ENCODE measurements at places on chromosomes 11 and 22.
A peak's percentile ranks its signal among the peaks of the same experiment; 100 is the strongest.

DNA sequence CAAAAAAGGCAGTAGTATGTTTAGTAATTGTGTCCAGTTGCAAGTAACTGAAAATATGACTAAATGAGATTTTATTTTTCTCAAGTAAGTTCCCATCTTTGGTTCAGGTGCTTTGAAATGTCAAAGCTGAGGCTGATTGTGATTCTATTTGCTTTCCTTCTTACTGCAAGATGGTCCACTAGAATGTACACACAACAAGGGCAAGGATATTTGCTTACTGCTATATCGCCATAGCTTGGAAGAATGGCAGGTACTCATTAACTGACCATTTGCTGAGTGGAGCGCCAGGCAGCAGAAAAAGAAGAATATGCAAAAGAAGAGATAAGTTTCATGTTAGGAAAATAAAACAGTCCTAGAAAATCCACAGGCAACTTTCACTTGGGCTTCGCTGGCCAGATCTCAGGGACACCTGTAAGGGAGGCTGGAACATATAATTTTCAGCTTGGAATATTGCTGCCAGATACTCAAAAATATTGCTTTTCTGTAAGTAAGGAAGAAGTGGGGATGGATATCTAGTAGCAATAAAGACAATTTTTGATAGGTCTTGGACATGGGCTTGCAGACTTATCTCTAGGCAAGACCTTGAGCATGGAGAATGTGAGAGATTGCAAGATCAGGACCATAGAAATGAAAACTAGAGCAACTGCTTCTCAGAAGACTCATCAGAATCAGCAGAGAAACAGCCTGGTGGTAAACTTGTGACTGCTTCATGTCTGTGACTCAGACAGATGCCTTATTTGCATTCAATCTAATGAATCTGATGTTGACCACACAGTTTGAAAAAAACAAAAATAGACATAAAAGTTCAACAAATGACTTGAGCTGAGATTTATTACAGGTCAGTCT is 44.8 kb upstream of the OR9Q1 start:
- no peak for DNase-seq

DNA sequence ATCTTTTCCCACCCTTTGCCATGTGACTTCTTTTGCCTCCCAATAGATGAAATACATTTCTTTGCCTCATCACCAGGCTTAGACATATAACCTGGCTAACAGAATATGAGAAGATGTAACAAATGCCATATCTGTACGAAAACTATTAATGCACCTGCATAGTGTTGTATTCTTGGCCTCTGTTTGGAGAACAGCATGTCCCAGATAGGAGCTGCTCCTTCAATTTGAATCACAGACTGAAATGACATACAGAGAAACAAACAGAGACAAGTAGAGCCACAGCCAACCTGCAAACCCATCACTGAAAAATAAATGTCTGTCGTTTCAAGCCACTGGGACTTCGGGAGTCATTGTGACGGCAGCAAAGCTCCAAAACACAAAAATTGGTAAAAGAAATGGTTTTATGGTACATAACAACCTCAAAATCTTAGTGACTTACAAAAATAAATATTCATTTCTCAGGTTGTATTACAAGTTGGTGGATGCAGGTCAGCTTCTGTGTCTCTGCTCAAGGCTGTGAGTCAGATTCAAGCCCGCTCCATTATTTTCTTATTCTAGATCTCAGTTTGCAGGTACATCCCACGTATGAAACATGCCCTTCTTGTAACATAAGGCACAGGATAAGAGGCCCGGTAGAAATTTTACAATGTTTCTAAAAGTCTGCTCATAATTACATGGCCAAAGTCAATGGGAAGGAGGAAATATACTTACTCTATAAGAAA is 171.3 kb upstream of the SOX6 start:
- DNase-seq: no peak

- no peak for DNase-seq
Observed at GRCh38 chr11:65606876-65607613, 7.0 kb downstream of the MAP3K11 start.

GRCh38 chr22:36331912-36332622 is 55.7 kb downstream of the MYH9 start:
- DNase-seq: peak; percentile 71

- DNase-seq: no peak
Observed at GRCh38 chr11:57568330-57568766, 876 bp upstream of the UBE2L6 start.

GRCh38 chr11:107482234-107482633 is 24.6 kb upstream of the CWF19L2 start:
- no peak for DNase-seq

GRCh38 chr11:28584992-28585391 is 476.8 kb downstream of the METTL15 start:
- no peak for DNase-seq

DNA sequence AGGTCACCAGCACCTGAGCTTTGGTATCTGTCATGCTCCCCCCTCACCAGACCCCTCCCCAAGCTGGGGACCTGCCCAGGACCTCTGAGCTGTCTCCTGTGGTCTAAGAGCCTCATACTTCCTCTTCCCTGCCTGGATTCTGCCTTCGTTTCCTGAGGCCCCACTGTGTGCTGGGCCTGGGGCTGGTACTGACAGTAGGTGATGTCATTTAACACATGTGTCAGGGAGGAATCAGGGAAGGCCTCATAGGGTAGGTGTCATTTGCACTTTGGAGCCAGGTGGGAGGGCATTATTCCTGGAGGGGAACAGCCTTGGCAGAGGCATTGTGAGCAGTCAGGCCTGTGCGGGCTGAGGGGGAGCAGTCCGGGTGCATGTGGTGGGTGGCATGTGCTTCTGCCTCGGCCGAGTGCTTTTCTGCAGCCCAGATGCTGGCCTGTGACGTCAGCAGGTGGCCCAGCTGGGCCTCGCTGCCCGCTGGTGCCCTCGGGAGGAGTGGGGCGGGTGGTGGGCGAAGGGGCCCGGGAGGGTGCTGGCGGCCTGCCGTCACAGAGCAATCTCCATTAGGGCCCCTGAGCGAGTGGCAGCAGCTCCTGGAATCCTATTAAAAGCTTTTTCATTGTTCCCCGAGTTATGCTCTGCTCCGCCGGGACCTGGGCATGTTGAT is 9.1 kb downstream of the FLRT1 start:
- DNase-seq: peak; percentile 18

GRCh38 chr11:45026835-45027234 is 76.2 kb upstream of the TP53I11 start:
- peak; percentile 90 for DNase-seq

DNA sequence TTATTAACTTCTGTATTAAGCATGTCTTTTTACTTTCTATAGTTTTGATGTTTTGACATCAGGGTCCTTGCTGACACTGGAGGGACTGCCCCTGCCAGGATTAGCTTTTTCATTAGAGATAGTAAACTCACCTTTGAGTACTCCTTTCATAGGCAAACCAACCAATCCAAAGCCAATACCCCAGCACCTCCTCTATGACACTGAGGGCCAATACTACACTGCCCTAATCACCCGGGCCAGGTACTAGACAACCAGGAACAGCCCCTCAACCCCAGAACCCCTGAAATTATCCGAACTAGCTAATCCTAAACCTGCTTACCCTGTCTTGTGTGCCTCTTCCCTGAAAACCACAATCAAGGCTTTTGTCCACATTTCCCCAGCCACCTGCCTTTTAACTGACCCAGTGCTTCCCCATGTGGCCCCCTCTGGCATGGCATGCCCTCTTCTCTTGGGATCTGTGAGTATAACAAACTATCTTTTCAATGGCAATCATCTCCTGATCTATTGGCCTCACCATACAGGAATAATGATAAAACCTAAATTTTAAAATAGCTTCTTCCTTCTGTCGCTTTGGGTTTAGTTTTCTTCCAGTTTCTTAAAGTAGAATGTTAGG is 31.2 kb downstream of the RAB6A start:
- no peak for DNase-seq

DNA sequence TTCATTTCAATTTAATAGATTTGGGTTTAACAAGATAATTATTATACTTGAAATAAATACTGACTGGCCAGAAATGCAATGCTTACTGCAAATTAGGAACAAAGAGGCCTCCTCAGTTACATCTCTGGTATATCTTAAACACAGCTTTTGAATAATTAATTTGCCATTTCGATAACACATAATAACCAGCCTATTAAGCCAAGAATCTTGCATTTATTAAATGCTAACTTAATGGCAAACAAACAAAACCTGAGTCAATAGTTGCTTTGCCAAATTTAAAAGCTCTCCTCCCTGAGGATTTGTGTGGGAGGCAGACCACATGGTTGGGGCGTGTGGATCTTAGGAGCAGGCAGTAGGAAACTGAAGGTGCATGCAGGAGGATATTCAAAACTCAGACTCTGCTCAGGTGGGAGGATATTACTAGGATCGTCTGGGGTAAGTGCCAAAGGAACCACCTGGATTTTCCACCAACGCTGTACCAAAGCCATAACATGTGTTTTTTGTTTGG is 17.9 kb upstream of the FJX1 start:
- DNase-seq: peak; percentile 79

GRCh38 chr22:50486561-50487289 is at the start of gene MIOX:
Gene MIOX (plus strand): TSS chr22:50486859. CDS start chr22:50486898, 39 bp downstream.
- no peak for DNase-seq

GRCh38 chr11:118180300-118180703 is 3.9 kb upstream of the SCN2B start:
- no peak for DNase-seq

- DNase-seq: no peak
Observed at GRCh38 chr11:66915046-66915832, 42.9 kb downstream of the PC start.

DNA sequence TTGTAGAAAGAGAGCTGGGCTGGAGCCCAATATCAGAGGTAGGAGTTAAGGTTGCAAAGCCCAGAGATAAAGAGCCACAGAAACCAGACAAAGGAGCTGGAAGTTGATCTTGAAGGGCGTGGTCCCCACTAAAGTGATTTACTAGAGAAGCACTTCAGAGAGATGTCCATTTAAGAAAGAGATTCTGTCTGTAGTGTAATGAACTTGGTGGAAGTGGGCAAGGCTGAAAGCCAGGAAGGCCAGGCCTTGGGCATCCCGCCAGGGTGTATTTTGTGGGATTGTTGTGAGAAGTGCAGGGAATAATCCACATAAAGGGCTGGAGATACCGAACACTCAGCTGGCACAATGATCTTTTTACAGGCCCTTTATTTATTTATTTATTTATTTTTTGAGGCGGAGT is 1398.8 kb downstream of the TBC1D22A start:
- DNase-seq: no peak

DNA sequence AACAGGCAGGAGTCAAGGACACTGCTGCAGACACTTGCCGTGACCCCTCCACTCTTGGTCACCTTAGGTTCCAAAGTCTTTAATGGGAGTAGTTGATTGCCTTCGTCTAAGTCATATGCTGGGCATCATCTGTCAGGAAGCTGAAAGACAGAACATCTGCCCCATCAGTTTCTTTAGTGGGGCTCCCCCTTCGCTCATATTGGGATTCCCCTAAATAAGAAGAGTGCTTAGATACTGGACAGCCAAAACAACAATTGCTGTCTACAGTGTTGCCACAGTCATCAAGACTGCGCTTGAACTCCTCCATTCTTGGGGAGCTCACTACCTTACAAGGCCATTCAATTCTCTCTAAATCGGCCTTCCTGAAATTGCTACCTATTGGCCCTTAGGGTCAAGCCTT is 58.5 kb downstream of the UBASH3B start:
- no peak for DNase-seq

DNA sequence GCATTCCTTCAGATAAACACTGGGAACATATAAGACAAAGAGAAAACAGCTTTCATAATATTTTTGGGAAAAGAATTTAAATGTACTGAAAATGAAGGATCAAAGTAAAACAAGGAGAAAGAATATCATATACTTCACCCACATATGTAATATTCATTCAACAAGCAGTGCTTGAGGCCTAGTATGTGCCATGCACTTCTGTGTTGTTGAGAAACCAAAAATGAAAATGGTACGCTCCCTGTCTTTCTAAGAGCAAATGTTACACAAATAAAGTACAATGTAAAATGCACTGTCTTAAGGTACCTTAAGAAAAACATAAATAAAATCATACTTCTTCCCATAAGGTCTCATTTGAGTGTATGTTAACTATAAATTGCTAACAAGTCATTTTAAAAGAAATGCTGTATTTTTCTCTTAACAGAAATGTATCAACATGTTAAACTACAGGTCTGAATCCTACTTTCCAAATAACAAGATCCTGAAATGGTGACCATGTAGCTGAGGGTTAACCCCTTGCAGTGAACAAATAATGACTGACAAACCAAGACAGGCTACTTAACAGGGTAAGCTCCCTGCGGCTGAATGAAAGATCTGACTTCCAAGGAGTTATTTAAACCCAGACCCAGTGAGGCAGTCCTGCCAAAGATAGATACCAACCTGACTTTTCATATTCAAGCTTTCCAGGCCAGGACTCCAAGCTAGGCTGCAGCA is 377.6 kb downstream of the DCDC1 start:
- no peak for DNase-seq

DNA sequence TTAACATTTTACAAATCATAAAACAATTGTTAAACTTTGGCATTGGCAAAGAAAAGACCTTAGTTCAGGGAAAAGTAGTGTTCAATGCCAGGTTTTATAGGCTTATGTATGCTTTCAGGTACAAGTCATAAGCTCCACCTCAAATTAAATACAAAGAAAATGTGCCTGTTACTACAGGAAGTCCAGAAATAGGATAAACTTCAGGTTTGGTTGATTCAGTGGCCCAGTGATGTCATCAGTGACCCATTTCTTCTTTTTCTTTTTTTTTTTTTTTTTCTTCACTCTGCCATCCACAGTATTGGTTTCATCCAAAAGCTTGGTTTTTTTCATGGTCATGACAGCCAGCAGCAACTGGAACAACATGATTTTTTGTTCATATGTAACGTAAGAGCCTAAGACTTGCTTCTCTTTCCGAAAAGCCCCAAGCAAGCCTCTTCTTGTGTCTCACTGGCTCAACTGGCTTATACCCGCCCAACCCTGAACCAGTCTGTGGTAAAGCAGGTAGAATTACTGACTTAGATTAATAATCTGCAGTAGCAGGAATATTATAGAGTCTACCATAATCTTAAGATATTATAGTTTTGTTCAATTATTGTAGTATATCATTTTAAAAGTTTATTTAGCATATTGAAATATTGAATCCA is 46.2 kb downstream of the TTC17 start:
- DNase-seq: no peak

- DNase-seq: peak; percentile 2
Observed at GRCh38 chr11:57131080-57131790, 50.5 kb upstream of the LRRC55 start.

- DNase-seq: no peak
Observed at GRCh38 chr22:42273855-42274451, 3.5 kb upstream of the TCF20 start.

- DNase-seq: no peak
Observed at GRCh38 chr11:75507571-75507970, 18.2 kb downstream of the GDPD5 start.
